ENCODE measurements at places on chromosomes 3 and 15.
A peak's percentile ranks its signal among the peaks of the same experiment; 100 is the strongest.

DNA sequence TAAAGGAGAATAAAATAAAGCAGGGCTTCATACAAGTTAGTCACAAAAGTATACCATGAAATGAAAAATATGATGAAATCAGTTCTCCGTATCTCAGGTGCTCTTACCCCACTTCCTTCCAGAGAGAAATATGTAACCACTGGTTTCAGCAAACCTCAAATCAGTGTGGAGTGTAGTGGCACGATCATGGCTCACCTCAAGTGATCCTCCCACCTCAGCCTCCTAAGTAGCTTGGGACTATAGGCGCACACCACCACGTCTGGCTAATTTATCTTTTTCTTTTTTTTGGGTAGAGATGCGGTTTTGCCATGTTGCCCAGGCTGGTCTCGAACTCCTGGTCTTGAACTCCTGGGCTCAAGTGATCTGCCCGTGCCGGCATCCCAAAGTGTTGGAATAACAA, 24.2 kb downstream of the DENND4A start:
- no peak for DNase-seq

DNA sequence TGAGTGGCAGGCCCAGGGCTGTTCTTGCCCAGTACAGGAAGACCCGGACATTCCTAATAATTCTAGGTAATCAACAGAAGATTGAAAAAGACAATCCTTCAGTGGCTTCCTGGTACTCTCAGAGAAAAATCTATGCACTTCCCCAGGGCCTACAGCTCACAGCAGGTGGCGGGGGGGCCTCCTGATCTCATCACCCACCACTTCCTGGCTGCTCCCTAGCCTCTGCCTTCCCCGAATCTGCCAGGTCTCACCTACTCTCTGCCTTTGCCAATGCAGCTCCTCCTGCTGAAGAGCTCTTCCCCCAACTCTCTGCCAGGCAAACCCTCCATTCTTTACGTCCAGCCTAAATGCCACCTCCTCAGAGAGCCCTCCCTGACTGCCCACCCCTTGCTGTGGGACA, 37.5 kb downstream of the EHD4 start:
- DNase-seq, result peak; percentile 86

GRCh38 chr15:40790718-40791117, 16.2 kb upstream of the ZFYVE19 start:
- no peak for DNase-seq

DNA sequence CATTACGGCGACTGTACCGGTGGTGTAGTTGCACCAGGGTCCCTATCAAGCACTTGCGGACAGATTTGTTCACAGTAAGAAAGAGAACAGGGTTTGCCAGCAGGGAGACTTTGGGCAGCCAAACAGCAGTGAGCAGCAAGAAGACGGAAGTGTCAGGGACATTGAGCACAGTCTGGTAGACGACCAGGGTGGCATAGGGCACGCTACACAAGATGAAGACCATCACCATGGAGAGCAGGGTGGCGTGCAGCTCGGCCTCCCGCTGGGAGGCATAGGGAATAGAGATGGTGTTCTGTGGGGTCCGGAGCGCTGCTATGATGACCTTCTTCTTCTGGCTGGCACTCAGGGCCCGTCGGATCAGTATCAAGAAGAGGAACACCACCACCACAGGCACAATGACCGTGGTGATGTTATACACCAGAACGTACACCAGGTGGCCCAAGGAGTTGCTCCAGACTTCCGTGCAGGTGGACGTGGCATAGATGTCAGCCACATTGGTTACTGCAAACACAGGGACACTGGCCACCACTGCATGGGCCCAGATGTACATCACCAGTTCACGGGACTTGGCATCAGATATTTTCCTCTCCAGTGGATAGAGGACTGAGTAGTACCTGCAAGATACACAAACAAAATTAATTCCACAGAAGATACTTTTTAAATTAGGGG, 19.1 kb upstream of the FSIP1 start:
- peak; percentile 13 for DNase-seq

DNA sequence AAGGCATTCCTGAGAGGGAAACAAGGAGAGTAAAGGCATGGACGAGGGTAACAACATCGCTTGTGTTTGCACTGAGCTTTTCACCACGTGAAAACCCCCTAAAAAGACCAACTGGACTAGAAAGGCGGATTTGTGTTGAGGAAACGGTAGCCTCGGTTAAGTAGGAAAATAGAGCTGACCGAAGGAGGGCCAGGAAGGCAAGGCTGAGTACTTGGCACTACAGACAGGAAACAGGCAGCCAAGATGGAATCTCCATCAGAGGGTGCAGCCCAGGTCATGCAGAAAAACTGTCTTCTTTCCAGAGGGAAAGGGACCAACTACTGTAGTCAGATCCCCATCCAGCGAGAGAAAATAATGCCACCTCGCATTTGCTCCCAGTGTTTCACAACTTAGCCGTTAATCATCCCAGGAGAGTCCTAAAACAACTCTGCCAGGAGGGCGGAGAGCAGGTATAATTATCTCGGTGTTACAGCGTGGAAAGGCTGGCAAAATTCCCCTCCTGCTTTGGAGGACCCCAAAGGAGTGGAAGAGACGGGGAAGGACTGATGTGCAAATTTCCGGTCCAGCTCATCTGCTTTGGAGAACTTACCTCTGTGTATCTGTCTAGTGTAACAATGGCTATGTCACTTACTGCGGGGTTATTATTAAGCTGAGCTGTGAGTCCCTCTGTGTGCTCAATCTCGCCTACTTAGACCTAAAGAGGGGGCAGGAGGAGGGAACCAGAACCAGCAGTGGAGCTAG, 77.2 kb downstream of the MYO1E start:
- DNase-seq, result no peak

GRCh38 chr3:45126730-45127129, 19.4 kb downstream of the CDCP1 start:
- no peak for DNase-seq

DNA sequence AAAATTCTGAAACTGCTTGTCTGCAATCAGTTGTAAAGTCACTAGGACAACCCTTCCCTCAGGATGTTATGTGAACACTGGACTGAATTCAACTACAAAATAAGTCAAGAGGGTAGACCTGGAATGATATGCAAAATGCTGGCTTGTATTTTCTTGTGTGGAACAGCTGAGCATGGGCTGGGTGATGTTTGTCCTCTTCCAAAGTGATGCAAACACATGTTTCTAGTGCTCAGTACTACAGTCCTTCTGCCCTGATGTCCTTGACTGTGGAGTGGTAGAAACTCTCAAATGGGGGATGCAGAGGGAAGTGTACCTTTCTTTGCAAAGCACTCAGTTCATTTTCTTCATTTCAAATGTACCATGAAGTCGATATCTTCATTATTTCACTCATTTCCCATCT, 258.6 kb downstream of the THSD4 start:
- DNase-seq, result no peak

DNA sequence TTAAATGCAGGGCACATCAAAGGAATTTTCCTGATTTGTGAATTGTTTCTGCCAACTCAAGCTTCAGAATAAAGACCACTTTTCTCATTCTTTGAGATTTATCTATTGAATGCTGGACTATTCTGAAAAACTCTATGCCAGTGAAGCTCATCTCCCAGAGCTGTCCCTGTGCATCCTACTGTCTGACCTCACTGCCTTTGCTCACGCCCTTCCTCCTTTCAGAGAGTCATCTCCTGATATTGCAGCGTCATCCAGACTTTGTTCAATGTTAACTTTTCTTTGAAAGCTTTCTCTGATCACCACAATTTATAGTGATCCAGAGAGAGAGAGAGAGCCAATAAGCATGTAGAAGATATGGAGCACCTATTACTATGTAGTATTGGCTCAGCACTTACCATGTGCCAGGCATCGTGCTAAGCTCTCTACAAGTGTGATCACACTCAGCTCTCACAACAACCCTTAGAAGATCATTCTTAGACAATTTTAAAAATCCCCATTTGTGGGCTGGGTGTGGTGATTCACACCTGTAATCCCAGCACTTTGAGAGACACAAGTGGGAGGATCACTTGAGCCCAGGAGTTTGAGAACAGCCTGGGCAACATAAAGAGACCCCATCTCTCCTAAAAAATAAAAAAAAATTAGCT, 30.2 kb upstream of the TLE3 start:
- no peak for DNase-seq

DNA sequence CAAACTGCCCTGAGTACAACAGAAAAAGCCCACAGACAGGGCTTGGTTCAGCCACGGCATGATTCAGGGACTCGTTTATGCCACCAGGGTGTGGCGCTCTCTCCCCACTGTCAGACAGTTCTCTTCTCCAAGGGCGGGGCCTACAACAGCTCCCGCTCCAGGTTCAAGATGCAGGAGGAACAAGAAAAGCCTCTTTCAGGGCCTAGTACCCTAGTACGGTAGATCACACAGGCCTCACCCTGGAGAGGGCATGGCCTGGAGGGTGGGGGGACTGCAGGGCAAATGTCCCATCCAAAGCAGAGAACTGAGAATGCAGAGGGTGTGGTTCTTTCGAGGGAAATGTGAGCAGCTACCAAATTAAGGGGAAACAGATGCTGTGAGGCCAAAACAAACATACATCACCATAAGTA, 12.0 kb downstream of the MESD start:
- DNase-seq, result peak; percentile 28

DNA sequence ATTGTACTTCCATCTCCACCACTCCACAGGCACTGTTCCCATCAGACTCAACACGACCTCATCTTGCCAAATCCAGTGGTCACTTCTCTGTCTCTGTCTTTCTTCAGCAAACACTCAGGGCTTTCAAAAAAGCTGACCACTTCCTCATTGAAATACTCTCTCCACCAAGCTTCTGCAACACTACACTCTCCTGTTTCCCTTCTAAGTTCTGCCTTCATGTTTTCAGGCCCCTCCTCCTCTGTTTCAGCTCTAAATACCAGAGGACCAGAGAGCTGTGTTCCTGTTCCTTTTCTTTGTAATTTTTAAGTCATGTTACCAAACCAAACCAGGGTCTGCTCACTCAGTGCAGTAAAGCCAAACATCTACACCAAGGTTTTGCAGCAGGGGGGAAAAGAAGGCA, 33.8 kb upstream of the ACP3 start:
- no peak for DNase-seq

DNA sequence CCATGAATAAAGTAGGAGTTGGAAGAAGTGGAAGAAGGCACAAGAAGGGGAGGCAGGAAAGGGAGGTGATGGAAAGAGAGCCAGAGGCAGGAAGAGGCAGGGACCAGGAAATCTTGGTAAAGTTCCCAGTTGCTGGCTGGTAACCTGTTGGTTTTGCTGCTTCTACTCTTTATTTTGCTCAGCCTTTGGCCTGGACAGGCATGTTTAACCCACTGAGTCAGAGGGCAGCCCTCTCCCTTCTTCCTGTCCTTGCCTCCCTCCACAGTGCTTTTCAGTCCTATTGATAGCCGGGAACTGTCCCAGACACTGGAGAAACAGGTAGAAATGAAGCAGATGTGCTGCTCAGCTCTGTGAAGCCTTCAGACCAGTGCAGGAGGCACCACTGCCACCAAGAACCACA, 43.4 kb upstream of the APEH start:
- no peak for DNase-seq

DNA sequence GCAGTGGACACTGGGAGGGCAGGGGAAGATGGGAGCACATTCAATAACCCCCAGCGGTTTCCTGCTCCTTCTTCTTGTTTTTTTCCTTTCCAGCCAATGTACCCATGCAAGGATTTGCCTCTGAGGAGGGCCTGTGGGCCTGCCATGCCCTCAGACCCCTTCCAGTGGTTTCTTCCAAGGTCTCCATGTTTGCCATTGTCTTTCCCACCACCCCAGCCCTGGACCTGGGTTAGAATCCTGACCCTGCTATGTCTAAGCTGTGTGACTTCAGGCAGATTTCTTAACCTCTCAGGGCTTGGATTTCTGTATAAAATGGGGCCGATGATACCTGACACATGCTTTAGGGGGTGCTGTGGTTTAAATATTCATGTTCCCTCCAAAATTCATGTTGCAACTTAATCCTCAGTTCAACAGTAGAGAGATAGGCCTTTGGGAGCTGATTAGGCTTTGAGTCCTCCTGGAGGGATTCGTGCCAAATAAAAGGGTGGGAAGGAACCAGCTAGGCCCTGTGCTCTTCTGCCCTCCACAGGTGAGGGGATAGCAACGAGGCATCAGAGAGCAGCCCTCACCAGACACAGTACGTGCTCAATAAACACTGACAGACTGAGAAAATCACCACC, 46.3 kb upstream of the FLNB start:
- peak; percentile 39 for DNase-seq

- DNase-seq, result no peak
Observed at GRCh38 chr3:16297997-16298885, 33.2 kb downstream of the OXNAD1 start.

- DNase-seq, result no peak
Observed at GRCh38 chr3:194492001-194492400, 5.2 kb upstream of the ATP13A3 start.

GRCh38 chr15:31271224-31271635, 55.4 kb upstream of the KLF13 start:
- no peak for DNase-seq

- DNase-seq, result peak; percentile 23
Observed at GRCh38 chr3:16430717-16431630, 82.5 kb downstream of the RFTN1 start.

DNA sequence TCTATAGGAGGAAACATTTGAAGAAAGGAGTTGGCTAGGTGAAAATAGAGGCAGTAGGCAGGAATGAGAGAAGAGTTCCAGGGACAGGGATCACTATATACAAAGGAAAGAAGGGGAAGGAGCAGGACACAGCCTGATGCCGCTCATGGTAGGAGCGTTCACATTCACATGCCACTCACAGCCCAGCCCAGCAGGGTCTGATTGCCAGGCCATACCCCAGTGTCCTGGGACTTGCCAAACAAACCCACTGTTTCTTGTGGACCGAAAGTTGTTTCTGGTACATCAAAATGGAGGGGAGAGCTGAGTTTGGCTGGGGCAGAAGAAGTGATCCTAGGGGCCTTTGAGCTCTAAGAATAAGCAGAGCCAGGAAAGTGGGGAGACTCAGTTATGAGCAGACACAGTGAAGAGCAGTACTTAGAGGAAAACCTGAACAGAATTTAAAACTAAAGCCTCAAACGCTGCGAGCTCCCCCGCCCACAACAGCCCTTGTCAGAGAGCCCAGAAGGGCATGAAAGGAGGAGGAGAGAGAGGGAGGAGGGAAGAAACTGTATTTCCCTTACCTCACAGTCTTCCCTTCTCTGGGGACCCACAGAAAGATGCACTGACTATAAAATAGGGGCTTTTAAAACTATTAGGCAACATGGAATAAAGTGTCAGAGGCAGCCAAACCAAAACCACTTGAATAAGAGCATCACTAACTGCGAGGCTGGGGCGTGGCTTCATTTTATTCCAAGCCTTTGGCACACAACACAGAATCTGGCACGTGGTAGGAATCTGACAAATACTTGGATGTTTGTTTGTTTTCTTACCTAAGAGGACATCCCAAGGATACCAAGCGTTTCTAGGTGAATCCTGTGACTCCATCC, 129.0 kb downstream of the RPL22L1 start:
- DNase-seq, result no peak
